ENCODE measurements at places on chromosomes 4 and X. TPM values are rescaled to one million over a fixed set of nuclear protein-coding genes. Genes with fewer than 3 reads are reported as not detected.

GRCh38 chr4:62161446-62161845, 961.3 kb downstream of the ADGRL3 start:
- no peak overlapping the region for H3K27ac ChIP-seq
- no peaks in the 10 kb centered on the region for H3K36me3 ChIP-seq
- H3K4me1 ChIP-seq = no peaks in the 10 kb centered on the region
- H3K27me3 ChIP-seq = no peaks in the 10 kb centered on the region

DNA sequence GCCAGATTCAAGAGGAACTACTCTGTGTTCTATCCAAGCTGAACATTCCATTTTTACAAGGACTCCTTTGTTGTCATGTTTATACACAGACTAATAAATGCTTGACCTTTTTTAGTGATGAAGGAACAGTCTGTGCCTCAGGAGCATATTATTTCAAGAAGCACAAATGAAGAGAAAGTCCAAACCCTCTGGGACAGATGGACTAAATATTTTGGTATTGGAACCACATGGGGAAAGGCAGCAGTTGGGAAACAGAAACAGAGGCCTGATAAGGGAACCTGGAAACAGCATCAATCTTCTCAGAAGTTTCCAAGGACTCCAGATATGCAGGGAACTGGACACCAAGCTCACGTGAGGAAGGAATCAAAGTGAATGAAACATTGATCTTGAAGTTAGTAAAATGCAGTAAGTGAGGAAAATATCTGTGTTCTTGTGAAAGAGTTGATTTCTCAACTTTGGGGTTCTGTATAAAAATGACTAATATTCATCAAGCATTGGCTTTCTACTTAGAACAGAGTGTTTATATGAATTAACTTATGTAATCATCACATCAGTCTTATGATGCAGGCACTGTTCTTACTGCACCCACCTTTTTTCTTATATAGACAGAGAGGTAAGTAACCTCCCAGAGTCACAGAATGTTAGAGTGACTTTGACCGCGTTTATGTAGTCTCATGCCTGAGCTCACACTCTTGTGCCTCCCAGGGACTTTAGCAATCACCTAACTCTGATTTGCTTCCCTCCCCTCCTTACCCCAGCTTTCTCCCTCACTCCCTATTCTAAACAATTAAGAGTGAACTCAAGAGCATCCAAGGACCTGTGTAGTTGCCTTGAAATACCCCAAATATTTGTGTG, 148.9 kb upstream of the JADE1 start:
- no peaks in the 10 kb centered on the region for H3K36me3 ChIP-seq
- H3K27me3 ChIP-seq = peaks cover 2% of the 10 kb centered on the region
- H3K27ac ChIP-seq = no peak overlapping the region

DNA sequence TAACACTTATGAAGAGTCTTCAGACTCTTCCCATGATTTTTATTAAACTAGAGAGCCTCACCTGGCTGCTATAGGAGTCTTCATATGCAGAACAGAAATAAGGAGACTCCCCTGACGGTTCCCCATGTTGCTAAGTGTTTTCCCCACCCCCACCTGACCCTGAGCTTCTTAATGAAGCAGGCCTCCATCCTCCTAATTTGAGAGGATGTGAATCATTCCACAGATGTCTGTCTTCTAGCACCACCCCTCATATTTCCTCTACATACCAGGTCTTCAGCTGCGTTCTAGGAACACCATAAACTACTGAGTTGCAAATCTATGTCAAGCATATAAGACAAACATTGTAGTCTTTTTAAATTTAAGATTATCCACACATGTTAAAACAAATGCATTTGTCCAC, 36.9 kb downstream of the RP2 start:
- DNase-seq = no peak
- H3K4me3 ChIP-seq = no peak overlapping the region
- no peaks in the 10 kb centered on the region for H3K27me3 ChIP-seq
- no peak overlapping the region for H3K27ac ChIP-seq
- peaks cover 3% of the 10 kb centered on the region for H3K36me3 ChIP-seq

GRCh38 chrX:133513123-133513522, 97.8 kb upstream of the GPC4 start:
- H3K27me3 ChIP-seq = no peaks in the 10 kb centered on the region
- H3K4me3 ChIP-seq = no peak overlapping the region
- no peak for DNase-seq
- no peak overlapping the region for H3K27ac ChIP-seq
- H3K4me1 ChIP-seq = no peaks in the 10 kb centered on the region

DNA sequence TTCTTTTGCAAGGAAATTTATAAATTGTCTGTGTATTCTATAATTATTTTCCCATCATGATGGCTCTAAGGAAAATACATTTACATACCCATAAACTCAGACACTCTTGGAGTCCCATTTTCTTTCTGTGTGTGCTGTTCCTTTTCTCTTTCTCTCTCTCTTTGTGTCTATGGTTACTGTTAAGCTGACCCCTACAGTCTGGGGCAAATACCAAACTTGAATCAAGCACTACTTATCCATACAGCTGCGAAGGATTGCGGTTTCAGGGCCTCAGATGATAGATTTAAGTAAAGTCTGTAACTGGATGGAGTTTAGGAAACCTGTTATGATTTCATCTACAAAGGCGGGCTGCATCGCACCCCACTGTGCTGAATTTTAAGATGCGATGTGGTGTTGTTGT, 150.2 kb downstream of the SHROOM3 start:
- no peak overlapping the region for H3K27ac ChIP-seq
- H3K4me1 ChIP-seq = no peaks in the 10 kb centered on the region
- H3K27me3 ChIP-seq = peaks cover 53% of the 10 kb centered on the region

DNA sequence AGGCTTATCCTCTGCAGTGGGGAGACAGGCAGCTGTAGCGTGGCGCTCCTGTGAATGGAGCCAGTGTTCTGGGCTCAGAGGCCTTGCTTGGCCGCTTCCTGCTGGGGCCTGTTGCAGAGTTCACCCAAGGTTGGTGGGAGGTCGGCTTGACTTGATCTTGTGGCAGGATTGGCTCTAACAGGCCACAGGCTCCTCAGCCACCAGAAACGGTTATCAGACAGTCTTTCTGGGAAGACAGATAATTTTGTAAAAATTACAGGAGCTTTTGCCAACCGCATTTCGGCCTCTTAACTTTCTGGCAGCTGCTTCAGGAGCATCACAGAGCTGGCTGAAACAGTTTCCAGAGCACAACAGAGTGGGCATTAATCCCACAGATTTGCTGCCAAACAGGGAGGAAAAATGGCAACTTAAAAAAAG, 66.4 kb downstream of the DIPK2B start:
- no peak overlapping the region for H3K27ac ChIP-seq
- DNase-seq = no peak
- no peak overlapping the region for H3K4me3 ChIP-seq
- no peaks in the 10 kb centered on the region for H3K36me3 ChIP-seq

DNA sequence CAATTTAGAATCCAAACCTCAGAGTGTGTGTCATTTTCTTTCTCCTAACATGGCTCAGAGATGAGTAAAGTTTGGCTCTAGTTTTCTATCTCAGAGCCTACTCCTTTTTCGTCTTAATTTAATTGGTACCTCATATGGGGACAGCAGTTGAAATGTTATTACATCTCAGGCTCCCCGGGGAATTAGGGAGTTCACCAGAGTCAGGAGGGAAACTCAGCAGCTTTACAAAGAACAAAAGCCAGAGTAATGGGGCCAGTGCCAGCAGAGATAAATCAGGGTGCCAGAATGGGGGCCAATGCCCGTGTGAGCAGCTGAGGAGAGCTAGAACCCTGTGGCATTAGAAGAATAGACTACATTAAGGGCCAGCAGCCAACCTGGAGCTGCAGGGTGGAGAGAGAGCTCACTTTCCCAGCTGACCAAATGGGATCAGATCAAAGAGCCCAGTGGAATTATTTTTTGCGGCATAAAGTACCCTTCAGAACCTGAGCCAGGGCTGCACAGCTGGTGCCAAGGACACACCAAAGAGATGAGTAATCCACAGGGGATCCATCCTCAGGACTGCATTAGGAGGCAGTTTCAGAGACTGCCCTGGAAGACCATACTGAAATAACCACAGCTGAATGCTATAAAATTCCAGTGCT, 207.1 kb upstream of the DKK2 start:
- H3K36me3 ChIP-seq = no peaks in the 10 kb centered on the region
- H3K4me3 ChIP-seq = no peak overlapping the region
- H3K4me1 ChIP-seq = no peaks in the 10 kb centered on the region

The PPM1K gene
- 39.9 TPM for total RNA-seq
